Daoy (cell line): ENCODE measurements at places on chromosomes 12 and 14.

GRCh38 chr14:78790271-78790670 is 620.1 kb downstream of the NRXN3 start:
- DNase-seq, result no peak

DNA sequence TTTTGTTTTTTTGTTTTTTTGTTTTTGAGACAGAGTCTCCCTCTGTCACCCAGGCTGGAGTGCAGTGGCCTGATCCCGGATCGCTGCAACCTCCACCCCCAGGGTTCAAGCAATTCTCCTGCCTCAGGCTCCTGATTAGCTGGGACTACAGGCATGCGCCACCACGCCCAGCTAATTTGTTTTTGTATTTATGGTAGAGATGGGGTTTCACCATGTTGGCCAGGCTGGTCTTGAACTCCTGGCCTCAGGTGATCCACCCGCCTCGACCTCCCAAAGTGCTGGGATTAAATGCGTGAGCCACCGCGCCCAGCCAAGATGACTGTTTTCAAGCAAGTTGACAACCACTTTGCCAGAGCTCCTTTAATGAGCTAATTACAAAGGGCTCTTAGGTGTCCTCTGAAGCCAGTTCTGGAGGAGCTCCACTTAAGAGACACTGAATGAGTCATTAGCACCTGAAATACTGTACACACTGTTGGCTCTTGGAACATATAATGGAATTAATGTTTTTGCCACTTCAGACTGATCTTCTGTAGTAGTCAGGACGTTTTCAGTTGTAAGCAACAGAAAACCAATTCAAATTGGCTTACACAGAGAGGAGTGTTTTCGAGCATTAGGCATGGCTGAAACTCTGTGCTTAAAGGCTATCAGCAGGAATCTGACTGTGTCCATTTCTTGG is 55.4 kb upstream of the MED13L start:
- DNase-seq, result no peak

- no peak for DNase-seq
These were observed 74.4 kb downstream of the MGST1 start for GRCh38 chr12:16421806-16422205.

DNA sequence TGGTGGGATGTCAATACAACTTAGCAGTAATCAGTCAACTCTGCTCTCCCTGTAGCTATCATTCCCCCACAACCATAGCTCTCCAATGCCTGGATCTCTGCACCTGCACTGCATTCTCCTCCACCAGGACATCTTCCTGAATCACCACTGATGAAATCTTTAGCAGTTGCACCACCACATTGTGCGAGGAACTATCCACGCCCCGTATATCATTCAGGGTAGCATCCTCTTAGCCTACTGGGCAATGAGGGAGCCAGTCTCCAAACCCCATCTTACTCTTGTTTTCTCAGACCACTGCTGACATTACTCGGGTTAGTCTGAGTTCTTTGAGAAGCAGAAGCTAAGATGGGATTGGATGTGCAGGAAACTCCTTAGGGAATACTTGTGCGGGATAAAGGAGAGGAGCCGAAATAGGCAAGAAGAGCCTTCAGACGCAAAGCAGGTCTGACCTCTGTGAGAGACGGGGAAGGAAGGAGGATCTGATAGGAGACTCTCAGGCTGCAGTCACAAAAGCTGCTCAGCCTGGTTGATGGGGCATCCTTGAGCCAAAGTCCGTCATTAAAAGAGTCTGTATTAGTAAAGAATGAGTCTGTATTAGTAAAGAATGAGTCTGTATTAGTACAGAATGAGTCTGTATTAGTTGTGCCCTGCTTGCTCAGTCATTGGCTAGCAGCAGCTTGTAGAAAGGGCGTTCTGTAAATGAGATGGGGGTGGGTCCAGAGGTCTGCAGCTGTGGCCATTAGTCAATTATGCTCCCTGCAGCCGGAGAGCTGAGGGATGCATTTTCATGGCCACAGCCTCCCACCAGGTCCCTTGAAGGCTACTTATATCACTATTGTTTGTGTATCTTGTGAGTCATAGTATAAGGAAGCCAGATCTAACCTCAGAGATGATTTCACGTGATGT is 49.6 kb upstream of the RASSF3 start:
- DNase-seq, result peak; percentile 85

DNA sequence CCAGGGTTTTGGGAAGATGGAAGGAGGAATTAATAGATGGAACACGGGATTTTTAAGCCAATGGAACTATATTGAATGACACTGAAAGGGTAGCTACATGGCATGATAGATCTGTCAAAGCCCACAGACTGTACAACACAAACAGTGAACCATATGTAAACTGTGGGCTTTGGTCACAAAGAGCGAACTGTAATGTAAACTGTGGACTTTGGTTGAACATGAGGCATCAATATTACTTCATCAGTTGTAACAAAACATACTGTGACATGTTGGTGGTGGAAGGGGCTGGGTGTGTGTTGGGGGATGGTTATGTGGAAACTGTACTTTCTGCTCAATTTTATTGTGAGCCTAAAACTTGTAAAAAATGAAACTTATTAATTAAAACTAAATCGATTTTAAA is 210.6 kb upstream of the HMGA2 start:
- no peak for DNase-seq

GRCh38 chr14:50679674-50680073 is 11.6 kb upstream of the SAV1 start:
- DNase-seq, result no peak

GRCh38 chr12:101945369-101946232 is 68.2 kb downstream of the DRAM1 start:
- DNase-seq, result no peak

- no peak for DNase-seq
These were observed 88.1 kb downstream of the NTF3 start for GRCh38 chr12:5520037-5520436.

GRCh38 chr12:124217508-124218242 is 77.2 kb upstream of the RFLNA start:
- peak; percentile 54 for DNase-seq

DNA sequence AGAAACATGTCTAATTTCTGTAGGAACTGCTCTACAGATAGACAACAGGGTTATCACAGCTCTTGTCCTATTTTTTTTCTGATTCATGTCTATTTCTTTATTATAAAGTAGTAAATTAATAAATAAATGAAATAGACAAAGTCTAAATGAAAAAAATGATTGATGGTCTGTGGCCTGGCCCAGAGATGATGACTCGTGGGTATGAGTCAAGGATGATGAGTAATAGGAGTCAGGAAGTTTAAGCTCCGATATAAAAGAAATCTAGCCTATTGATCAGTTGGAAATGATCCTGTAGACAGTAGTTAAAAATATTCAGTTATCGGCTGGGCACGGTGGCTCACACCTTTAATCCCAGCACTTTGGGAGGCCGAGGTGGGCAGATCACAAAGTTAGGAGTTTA is 90.6 kb upstream of the RTL1 start:
- peak; percentile 31 for DNase-seq

- no peak for DNase-seq
These were observed 566.5 kb upstream of the ATP2B1 start for GRCh38 chr12:90275088-90275487.

GRCh38 chr14:40417777-40418401 is 985.7 kb upstream of the FBXO33 start:
- DNase-seq, result peak; percentile 30

GRCh38 chr14:98721061-98721460 is 550.9 kb downstream of the BCL11B start:
- no peak for DNase-seq

GRCh38 chr12:26848156-26848825 is 15.3 kb upstream of the ITPR2 start:
- no peak for DNase-seq

- no peak for DNase-seq
These were observed 4.1 kb upstream of the LMO3 start for GRCh38 chr12:16610001-16610585.

GRCh38 chr12:27399074-27399473 is 47.5 kb upstream of the SMCO2 start:
- no peak for DNase-seq

- DNase-seq, result peak; percentile 43
These were observed 29.1 kb upstream of the SLC38A2 start for GRCh38 chr12:46401662-46402061.

GRCh38 chr12:122393817-122394216 is 28.7 kb downstream of the CLIP1 start:
- no peak for DNase-seq

GRCh38 chr12:106487664-106488063 is 95.1 kb upstream of the RFX4 start:
- DNase-seq, result no peak

DNA sequence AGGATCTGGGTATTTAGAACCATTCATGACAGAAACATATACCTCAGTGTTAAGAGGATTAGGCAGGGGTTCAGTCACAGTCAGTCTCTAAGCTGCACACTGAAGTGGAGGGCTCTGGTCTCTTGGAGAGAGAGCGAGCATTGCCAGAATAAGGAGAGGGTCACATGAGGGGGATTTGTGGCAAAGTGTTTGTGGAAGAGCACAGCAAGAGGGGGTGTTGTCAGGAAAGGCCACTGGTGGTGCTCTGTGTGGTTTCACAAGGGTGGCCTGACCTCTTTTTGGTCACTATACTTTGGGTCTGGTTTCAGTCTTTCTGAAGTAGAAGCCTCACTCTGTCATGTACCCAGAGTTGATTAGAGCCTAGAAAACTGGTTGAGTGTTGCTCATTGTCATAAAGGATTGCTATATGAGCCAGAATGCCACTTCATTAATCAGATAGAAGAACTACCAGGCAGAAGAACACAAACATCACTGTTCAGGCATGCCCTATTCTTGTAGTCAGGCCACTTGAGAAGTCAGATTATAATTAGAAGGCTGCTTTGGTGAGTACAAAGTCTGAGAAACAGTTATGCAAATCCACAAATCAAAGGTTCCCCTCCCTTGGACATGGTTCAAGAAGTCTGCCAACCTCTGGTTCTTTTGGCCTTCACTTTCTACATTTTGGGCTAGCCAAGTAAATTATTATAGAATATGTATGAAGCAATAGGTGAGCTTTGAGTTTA is 8.4 kb downstream of the TMEM19 start:
- DNase-seq, result no peak

DNA sequence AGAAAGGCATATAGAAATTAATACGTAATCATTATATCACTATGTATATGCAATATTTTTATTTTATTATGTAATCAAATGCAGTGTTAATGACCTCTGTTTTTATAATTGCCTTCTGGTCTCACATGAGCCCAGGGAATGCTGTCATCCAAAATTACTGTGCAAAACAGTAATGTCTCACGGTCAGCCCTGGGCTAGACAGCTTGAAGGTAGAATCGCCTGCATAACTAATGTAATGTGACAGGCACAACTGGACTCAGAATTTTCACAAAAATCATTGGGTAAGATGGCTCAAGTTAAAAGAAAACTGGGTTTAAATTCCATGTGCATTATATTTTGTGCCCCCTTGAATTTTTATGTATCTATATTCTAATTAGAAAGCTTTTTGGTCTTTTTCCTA is 293.3 kb downstream of the PPFIA2 start:
- no peak for DNase-seq
